ENCODE measurements at places on chromosomes 2 and 18. TPM values are rescaled to one million over a fixed set of nuclear protein-coding genes. Genes with fewer than 3 reads are reported as not detected.
A peak's percentile ranks its signal among the peaks of the same experiment; 100 is the strongest.

DNA sequence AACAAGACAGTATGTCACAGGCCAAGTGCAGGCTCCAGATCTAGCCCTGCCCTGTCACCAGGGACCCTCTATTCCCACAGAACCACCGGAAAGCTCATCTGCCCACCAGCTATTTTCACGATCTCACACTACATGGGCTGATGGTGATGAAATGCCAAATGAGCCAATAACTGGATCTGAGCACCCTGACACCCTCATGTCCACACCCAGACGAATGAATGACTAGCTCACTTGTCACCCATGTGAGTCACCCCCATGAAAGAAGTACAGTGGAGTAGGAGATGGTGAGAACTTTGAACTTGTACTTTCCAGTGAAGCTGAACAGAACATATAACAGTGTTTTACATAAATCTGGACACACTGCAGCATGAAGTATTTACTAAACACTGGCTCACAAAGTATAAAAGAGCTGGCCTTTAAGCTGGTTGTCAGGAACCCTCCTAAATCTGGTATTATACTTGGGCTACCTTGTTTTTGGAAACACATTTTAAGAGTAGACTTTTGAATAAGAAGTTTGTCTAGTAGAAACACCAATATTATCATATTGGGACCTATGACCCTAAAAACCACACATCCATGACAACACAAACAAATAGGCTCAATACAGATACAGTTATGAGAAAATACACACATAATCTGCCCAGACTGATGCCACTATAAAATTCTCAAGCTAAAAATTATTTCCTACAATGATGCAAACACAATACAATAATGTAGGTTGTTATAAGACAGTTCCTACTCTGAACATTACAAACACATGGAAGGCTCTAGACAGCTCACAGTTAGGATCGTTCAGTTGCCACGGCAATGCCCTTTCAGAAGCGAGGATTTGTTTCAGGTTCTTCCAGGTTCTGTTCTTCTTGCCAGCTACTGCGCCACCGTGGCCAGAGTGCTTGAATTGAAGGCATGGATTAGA, 19.0 kb downstream of the INO80C start:
- no peaks in the 10 kb centered on the region for H3K27me3 ChIP-seq
- H3K4me3 ChIP-seq, result no peak overlapping the region
- no peak overlapping the region for H3K27ac ChIP-seq
- no peaks in the 10 kb centered on the region for H3K36me3 ChIP-seq
- DNase-seq, result peak; percentile 66

GRCh38 chr2:105674401-105674800, 70.3 kb upstream of the NCK2 start:
- peaks cover 13% of the 10 kb centered on the region for H3K4me1 ChIP-seq
- no peaks in the 10 kb centered on the region for H3K36me3 ChIP-seq
- no peaks in the 10 kb centered on the region for H3K27me3 ChIP-seq
- no peak overlapping the region for H3K4me3 ChIP-seq
- DNase-seq, result no peak
- no peak overlapping the region for H3K27ac ChIP-seq

GRCh38 chr2:66753660-66754059, 318.7 kb downstream of the MEIS1 start:
- no peaks in the 10 kb centered on the region for H3K36me3 ChIP-seq
- H3K27me3 ChIP-seq, result no peaks in the 10 kb centered on the region
- no peaks in the 10 kb centered on the region for H3K4me1 ChIP-seq
- DNase-seq, result no peak

- no peaks in the 10 kb centered on the region for H3K36me3 ChIP-seq
- H3K4me3 ChIP-seq, result no peak overlapping the region
- H3K4me1 ChIP-seq, result no peaks in the 10 kb centered on the region
- H3K27ac ChIP-seq, result no peak overlapping the region
Observed at GRCh38 chr2:171516793-171517192, 5.5 kb upstream of the CYBRD1 start.

DNA sequence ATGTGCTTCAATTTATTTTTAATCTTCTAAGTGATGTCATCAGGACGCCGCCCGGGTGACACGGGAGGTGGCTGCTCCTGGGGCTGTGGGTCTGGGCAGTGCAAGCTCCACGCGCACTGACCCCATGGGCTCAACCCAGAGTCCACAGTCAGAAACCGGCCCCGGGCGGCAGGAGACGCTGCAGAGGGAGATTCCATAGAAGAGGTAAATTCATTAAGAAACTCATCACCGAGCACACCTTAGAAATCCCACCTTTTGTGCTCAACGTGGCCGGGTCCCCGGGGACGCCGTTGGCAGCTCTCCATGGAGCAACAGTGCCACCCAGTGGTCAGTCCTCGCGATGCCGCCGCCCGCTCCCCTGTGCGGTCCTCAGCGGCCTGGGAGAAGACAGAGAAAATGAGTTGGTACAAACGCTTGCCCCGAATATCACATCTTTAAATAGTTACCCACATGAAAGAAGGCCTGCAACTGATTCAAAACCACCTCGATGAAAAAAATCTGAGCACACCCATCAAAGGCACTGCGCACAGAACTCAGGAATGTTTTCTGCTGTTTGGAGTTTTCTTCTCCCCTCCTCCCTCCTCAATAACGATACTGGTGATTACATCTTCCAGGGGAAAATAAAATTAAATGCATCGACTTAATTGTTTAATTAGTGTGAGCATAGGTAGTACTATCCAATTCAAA, 92.6 kb downstream of the CMPK2 start:
- no peaks in the 10 kb centered on the region for H3K27me3 ChIP-seq
- no peak overlapping the region for H3K27ac ChIP-seq
- peak; percentile 95 for DNase-seq
- peak overlapping the region; percentile 28 for H3K4me3 ChIP-seq
- H3K4me1 ChIP-seq, result peaks cover 18% of the 10 kb centered on the region

GRCh38 chr2:239690651-239691631, 290.1 kb upstream of the HDAC4 start:
- no peak for DNase-seq
- no peak overlapping the region for H3K27ac ChIP-seq
- H3K36me3 ChIP-seq, result no peaks in the 10 kb centered on the region

GRCh38 chr2:84965192-84965516, 5.8 kb upstream of the KCMF1 start:
- H3K27me3 ChIP-seq, result no peaks in the 10 kb centered on the region
- peak overlapping the region; percentile 52 for H3K27ac ChIP-seq
- DNase-seq, result no peak
- H3K4me1 ChIP-seq, result peaks cover 8% of the 10 kb centered on the region

DNA sequence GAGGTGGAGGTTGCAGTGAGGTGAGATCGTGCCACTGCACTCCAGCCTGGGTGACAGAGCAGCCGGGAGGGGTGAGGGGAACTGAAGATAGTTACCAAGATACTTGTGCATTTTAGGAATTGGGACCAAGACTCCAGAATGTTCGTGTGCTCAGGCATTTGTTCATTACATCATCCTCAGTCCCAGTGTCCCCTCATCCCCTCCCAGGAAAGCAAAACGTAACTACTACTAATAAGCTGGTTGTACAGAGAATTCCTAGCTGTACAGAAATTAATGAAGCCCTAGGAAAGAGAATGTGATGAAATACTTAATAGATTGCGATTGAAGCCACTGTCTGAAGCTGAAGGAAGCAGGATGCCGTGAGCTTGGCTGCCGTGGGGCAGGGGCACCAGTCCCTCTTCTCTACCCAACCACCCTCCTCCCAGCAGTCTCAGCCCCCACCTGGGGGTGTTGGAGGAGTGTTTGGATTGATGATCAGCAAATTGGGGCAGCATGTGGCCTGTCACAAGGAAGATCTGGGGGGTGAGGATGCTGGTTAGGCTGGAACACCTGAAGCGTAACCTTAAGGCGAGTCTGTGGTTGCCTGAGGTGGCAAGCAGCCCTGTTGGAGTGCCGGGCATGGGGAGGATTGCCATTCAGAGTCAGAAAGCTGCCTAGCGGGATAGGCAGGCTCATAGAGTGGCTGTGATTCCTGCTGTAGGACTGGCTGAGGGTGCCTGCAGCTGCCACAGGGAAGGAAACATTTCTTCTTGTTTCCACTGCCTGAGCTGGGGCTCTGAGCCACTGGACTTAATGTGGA, 140.9 kb downstream of the SH3RF3 start:
- H3K27me3 ChIP-seq, result peaks cover 4% of the 10 kb centered on the region
- H3K4me1 ChIP-seq, result peaks cover 64% of the 10 kb centered on the region

- no peaks in the 10 kb centered on the region for H3K36me3 ChIP-seq
- peaks cover 8% of the 10 kb centered on the region for H3K4me1 ChIP-seq
- no peak overlapping the region for H3K4me3 ChIP-seq
- DNase-seq, result no peak
Observed at GRCh38 chr2:216856406-216857065, 3.3 kb downstream of the TNP1 start.

GRCh38 chr18:44309185-44309584, 371.5 kb upstream of the SETBP1 start:
- H3K4me3 ChIP-seq, result no peak overlapping the region
- H3K27me3 ChIP-seq, result no peaks in the 10 kb centered on the region

DNA sequence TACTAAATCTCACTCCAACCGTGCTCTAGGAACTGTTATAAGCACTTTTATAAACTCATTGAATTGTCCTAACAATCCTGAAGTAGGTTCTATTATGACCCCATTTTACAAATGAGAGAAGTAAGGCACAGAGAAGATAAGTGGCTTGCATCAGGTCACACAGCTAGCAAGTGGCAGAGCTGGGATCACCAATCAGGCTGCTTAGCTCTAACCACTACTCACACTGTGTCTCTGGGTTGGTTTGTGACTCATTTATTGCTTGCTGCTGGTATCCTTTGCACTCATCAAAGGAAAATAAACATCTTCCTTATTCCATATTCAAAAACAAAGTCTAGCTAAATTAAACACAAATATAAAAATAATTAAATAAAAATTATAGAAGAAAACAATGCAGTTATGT, 42.5 kb upstream of the IL1R2 start:
- H3K4me3 ChIP-seq, result no peak overlapping the region
- no peaks in the 10 kb centered on the region for H3K4me1 ChIP-seq
- DNase-seq, result no peak
- H3K27ac ChIP-seq, result no peak overlapping the region
- H3K27me3 ChIP-seq, result no peaks in the 10 kb centered on the region

DNA sequence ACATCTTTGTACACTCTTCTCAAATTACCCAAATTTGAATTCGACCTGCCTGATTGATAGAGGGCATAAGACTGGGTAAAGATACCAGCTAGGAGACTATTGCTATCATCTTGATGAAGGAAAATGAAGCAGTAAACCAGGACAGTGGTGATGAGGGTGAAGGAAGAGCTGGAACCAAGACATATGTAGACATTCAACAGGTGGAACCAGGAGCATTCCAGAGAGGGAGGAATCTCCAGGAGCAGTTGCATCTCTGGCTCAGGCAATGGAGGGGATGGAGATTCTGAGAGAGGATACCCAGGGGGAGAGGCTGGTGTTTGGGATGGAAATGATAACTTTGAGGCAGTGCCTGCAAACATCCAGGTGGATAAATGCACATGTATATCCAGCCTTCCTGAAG, 41.6 kb downstream of the SDC1 start:
- no peak overlapping the region for H3K4me3 ChIP-seq
- H3K36me3 ChIP-seq, result no peaks in the 10 kb centered on the region
- H3K27me3 ChIP-seq, result no peaks in the 10 kb centered on the region
- DNase-seq, result no peak
- no peak overlapping the region for H3K27ac ChIP-seq

DNA sequence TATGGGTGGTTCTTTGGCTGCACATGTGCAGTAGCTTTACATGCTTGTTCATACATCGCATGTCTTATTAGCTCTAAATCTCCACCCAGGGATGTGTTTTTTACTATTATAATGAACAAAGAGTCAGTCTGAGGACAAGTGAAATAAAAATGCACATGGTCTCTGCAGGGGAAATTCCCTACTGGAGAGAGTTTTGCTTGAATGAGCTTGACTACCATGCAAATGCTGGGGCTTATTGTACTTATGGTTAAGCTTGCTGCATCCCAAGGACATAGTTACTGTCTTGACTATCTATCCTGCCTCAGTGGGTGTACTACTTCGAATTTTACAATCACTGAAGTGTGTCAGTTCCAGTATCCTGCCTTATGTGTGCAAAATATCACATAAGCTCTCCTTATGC, 362.7 kb downstream of the TDRD15 start:
- no peaks in the 10 kb centered on the region for H3K36me3 ChIP-seq
- H3K27me3 ChIP-seq, result no peaks in the 10 kb centered on the region
- H3K4me3 ChIP-seq, result no peak overlapping the region
- DNase-seq, result no peak
- no peaks in the 10 kb centered on the region for H3K4me1 ChIP-seq

Gene SH2D6
- total RNA-seq, result not detected

All from spinal cord (tissue), 10 donors.